Eye (tissue), 1 donor: ENCODE measurements at places on chromosomes 6 and 20.
A peak's percentile ranks its signal among the peaks of the same experiment; 100 is the strongest.

- DNase-seq: peak; percentile 47
Measured at GRCh38 chr6:7142918-7143475, 35.2 kb downstream of the RREB1 start.

GRCh38 chr20:17681726-17682102 is 328 bp downstream of the RRBP1 start:
- DNase-seq: no peak

DNA sequence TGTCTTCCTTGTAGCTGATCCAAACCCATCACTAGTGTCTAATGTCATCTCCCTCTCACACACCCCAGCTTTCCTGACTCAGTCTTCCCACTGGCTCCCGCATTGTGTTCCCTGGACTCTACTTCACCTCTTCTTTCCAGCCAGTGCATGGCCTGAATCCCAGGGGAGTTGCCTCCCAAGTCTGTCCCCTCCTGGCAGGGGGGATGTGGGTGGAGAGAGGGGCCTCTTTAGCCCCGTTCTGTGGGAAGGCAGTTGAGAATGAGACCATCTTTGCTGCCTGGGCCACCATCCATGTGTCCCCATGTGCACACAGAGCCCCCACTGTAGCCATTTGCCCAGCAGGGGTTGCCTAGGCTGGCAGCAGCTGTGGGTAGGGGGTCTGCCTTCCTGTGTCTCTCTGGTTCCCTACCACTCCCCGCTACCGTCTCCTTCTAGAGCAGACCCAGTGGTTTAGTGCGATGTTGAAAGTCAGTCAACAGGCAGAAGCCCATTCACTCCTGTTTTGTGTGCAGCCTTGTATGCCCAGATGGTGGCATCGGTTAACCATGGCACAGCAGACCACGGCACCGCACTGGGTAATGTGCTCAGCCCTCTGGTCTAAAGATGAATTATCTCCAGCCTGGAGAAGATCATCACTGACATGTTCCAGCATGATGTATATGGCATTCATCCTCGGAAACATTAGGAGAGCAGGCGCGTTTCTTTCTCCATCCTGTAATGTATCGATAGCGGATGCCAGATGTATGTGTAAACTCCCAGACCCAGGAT is 178.8 kb upstream of the SNX9 start:
- no peak for DNase-seq

DNA sequence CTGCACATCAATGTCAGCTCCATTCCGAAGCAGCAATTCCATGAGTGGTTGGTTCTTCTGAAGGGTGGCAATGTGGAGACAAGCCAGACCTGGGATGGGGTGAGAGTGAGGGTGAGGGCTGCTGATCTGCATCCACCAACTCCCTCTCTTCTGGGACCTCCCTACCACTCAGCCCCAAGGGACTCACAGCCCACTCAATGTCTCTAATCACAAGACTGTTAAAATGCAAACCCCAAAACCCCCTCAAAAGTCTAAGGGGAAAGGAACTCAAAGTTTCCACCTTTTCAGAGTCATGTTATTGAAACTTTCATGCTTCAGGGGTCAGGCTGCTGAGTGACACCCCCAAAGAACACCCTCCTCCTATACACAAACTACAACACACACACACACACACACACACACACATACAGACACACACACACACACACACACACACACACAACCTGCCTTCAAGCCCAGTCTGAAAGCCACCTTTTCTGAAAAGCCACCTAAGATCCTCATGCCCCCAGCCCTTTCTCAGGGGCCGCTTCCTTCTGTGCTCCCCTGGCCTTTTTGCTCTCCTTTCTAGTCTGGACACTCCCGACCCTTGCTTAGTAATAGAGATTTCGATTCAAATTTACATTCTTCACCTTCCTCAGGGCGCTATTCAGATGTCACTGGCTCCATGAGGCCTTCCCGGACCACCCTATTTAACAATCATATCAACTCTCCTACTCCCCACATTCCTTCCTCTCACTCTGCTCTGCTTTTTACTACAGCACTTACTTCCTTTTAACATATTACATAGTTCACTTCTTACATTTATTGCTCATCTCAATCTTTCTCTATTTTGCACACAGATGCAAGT is 3.3 kb upstream of the SLC35B2 start:
- no peak for DNase-seq

GRCh38 chr20:43171930-43172329 is 17.8 kb downstream of the PTPRT start:
- no peak for DNase-seq

GRCh38 chr6:147664092-147664491 is 155.6 kb downstream of the SAMD5 start:
- DNase-seq: no peak

DNA sequence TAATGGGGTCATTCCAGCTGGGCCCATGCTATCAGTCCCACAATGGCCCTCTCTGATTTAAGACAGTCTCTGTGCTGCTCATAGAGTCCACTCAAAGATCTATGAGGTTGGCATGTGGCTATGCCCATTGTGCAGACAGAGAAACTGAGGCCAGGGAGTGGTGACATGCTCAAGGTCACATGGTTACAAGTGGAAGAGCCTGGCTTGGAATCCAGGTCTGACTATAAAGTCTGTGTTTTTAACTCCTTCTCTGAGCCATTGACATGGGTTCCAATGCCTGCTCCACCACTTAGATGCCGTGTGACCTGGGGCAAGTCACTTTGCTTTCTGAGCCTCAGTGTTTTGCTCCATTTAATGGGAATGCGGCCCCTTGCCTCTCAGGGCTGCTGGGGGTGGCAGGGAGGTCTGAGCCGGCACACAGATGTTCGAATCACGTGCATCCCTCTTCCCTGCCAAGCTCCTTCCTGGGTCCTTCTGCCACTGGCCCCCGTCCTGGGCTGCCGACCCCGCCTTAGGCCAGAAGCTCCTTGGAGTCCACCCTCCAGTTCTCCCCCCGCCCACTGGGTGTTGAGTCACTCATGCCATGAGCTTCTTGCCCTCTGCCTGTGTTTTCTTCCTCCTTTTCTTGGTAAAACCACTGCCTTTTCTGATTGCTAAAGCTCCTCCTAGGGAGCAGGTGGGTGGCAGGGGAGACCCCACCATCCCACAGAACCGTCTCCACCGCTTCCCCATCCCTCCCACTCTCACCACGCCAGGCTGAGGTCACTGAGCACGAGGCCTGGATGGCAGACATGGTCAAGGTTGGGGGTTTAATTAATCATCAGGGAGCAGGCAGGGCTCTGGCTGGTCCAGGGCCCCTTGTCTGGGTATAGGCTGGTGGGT is 35.7 kb downstream of the CEBPB start:
- DNase-seq: no peak

GRCh38 chr6:128371136-128371535 is 149.3 kb downstream of the PTPRK start:
- no peak for DNase-seq

GRCh38 chr20:51236421-51236820 is 213.5 kb upstream of the KCNG1 start:
- DNase-seq: no peak

DNA sequence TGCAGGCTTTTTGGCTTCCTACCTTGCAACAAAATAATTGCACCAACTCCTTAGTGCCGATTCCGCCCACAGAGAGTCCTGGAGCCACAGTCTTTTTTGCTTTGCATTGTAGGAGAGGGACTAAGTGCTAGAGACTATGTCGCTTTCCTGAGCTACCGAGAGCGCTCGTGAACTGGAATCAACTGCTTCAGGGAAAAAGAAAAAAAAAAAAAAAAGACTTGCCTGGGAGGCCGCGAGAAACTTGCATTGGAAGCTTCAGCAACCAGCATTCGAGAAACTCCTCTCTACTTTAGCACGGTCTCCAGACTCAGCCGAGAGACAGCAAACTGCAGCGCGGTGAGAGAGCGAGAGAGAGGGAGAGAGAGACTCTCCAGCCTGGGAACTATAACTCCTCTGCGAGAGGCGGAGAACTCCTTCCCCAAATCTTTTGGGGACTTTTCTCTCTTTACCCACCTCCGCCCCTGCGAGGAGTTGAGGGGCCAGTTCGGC is 420 bp downstream of the SOX4 start:
- no peak for DNase-seq

- DNase-seq: no peak
Measured at GRCh38 chr6:139473731-139474130, 99.3 kb upstream of the CITED2 start.

- peak; percentile 11 for DNase-seq
Measured at GRCh38 chr20:16748308-16748900, at the start of gene OTOR. TSS of gene OTOR (plus strand) at chr20:16748358. CDS start at chr20:16748402, 44 bp downstream.

- no peak for DNase-seq
Measured at GRCh38 chr6:7959453-7959852, 48.9 kb upstream of the TXNDC5 start.

DNA sequence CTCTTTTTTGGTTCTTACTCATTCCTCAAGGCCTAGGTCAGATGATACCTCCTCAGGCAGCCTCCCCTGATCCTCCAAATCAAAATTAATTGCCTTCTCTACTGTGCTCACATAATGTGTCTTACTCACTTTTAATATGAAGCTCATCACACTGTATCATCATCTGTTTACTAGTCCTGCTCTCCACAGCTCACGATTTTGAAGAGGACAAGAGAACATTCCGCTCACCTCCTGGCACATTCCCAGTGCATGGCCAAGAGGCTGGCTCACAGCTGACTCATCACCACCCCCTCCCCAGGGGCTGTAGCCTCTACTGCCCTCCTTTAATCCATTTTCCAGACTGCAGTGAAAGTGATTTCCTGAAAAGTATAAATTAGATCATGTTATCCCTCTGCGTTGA is 133.1 kb downstream of the ALDH8A1 start:
- no peak for DNase-seq

- no peak for DNase-seq
Measured at GRCh38 chr6:74597266-74597665, 608.6 kb downstream of the COL12A1 start.

- no peak for DNase-seq
Measured at GRCh38 chr20:19809505-19809904, 51.4 kb downstream of the RIN2 start.

- DNase-seq: no peak
Measured at GRCh38 chr6:42294759-42295158, 77.1 kb upstream of the MRPS10 start.

DNA sequence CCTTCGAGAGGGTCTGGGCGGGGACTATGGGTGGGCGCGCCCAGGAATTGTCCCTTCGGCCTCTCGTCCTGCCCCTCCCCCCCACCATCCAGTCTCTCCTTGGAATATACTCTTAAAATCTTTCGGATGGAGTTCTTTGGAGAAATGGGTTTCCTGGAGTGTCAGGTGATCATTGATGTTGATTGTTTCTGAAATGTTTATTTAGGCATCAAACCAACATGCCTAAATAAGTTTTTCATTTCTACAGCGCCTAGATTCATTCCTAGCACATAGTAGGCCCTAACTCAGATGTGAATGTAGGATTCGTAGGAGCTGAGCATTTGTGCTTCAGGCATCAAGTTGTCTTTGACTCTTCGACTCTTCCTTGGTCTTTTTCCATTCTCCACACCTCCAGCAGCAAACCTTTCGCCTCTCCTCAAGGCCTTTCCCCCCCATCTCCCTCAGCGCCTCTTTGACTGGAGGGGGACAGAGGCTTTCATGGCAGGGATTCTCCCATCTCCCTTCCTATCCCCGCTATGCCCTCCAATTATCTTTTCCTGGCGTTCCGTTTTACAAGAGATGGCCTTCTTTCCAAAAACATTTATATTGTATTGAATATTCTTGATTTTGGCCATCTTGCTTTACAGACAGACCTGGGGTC is 610 bp downstream of the CASP8AP2 start:
- no peak for DNase-seq

GRCh38 chr6:159989492-159990480 is 20.9 kb downstream of the IGF2R start:
- no peak for DNase-seq

DNA sequence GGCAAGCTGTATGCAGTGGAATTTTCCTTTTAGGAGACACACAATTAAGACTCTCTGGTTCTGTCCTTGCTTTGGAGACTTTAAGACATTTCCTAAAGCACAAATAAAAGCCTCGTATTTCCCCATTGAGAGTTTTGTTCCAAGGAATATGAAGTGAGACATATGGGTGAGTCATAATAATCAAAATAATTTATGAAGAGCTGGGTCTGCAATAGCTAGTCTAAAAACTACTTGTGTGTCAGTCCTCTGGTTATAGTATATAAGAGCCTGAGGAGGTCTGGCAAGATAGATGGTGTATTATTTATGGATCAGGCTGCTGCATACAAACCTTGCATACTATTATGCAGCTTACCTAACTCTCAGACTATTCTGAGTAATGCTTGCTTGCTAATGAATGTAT is 142.6 kb downstream of the ADGRG6 start:
- no peak for DNase-seq

DNA sequence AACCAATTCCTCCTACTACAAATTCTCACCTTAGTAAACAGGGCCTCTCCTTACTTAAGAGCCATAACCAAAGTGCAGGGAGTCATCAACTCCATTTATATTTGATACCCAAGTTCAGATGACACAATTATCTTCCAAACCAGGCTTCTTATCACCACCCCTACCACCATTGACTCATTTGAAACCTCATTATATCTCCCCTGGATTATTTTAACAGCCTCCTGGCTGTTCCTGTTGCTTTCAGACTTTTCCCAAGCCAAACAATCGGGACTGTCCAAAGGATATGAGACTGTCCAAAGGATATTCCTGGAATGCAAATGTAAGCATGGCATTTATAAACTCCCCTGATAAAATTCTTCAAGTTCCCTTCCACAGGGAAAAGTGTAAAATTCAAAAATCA is 394.3 kb downstream of the MAFB start:
- no peak for DNase-seq

GRCh38 chr6:166580076-166581050 is 6.1 kb downstream of the RAMACL start:
- no peak for DNase-seq

DNA sequence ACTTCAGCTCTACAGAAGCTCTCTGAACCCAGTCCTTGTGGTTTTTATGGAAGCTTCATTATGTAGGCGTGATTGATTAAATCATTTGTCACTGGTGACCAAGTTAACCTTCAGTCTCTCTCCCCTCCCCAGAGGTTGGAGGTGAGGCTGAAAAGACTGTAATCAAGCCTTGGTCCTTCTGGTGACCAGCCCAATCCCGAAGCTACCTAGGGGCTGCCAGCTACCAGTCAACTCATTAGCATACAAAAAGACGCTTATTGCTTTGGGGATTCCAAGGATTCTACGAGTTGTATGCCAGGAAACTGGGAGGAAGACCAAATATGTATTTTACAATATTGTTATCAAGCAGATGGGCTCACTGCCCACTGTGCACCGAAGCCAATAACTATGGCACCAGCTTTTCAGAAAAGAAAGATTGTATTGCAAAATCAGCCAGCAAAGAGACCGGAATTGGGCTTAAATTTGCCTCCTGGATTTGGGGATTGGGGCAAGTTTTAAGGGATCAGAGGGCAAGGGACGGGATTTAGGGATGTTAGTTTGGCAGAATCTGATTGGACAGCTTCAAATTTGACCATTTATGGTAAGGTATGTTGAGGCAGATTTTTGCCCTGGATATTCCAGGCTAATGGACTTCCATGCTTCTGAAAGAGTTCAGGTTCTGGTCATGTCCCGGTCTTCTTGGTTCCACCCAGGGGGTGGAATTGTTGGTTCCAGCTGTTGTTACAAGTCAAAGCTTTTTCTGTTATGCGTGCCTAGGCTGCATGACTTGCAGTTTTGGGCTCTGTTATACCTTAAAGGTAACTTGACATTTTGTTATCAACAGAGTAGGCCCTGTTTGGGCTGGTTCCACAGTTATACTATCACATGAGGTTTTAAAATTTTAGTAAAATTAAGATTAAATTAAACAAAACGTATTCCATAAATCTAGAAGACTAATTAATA is 167.4 kb downstream of the COL9A1 start:
- DNase-seq: no peak

GRCh38 chr6:79630883-79631692 is at the start of gene SH3BGRL2:
TSS of gene SH3BGRL2 (plus strand) at chr6:79631329. CDS start at chr6:79631462, 133 bp downstream.
- peak; percentile 96 for DNase-seq

- peak; percentile 86 for DNase-seq
Measured at GRCh38 chr6:119348748-119349360, 707 bp downstream of the MAN1A1 start.
